ENCODE measurements at places on chromosomes 2 and 18.

- no peak for DNase-seq
These were observed 28.4 kb downstream of the ACTR2 start for GRCh38 chr2:65256054-65256453.

- DNase-seq, result no peak
These were observed 44.4 kb downstream of the LCT start for GRCh38 chr2:135792401-135793150.

DNA sequence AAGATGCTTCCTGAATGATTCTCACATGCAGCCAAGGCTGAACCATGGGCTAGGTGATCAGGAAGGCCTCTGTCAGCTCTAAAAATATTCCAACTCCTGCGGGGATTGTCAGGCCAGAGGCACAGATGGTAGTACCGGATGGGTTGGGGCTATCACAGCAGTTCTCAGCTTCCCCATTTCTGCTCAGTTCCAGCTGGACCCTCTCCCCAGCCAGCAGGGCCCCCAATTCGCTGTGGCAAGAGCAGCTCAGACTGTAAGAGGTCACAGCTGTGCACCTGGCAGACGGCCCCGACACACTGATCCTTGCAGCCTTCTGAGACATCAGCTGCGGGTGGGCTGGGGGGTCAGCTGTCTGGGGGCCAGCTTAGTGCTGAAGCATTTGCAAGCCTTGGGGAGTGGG, 43.6 kb upstream of the TCF7L1 start:
- no peak for DNase-seq

DNA sequence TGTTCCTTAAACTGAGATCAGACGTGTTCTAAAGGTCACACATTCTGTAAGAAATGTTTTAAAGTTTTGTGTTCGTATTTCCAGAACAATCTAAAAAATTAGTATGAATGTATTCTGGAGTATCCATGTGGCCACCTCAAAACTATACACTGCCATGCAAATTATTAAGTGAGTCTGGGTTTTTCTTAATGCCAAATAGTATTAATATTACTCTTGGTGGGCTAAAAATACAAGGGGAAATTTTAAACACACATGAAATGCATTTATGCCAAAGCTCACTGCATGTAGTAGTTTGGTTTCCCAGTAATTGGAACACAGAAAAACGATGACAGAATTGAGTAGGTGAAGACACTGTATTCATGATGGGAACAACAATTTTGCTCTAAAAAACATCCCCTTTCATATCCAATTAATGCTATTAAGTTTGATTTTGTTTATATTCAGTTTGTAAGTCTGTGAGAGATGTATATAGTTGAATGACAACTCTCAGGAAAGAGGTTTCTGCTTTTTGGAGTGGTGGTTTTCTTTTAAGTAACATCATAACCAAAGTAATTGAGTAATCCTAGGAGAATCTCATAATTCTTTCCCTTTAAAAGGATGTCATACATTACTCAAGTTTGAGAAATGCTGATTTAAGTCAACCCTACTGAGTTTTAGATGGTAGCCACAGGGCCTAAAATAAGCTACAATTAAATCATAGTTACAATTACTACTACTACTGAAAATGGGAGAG, 75.7 kb upstream of the CDCA7 start:
- no peak for DNase-seq

- DNase-seq, result no peak
These were observed 4.0 kb downstream of the REV1 start for GRCh38 chr2:99485824-99486223.

DNA sequence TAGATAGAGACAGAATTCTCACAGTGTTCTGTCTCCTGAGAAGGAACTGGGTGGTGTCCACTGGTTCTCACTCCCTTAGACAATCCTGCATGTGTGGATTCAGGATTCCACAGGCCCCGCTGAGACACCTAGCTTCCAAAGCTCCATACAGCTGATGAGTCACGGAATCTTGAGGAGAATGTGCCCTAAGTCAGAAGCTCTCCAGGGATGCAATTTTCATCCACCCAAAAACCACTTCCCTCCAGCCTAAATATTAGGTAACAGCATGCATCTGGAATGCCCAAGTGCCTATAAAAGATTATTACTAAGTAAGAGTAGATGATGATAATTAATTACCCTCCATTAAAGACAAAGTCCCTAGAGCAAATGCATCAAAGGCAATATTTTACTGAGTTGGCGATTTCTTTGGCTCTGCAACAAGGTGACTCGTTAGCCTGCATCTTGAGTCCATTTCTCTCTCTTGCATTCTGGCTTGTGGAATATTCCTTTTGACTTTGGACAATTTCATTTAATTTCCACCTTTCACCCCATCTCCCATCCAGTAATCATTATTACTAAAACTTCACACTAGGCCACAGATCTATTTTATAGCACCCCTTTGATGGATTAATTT, 475.1 kb downstream of the TNS1 start:
- no peak for DNase-seq

GRCh38 chr2:105324732-105325131, 4.8 kb downstream of the TGFBRAP1 start:
- DNase-seq, result no peak

DNA sequence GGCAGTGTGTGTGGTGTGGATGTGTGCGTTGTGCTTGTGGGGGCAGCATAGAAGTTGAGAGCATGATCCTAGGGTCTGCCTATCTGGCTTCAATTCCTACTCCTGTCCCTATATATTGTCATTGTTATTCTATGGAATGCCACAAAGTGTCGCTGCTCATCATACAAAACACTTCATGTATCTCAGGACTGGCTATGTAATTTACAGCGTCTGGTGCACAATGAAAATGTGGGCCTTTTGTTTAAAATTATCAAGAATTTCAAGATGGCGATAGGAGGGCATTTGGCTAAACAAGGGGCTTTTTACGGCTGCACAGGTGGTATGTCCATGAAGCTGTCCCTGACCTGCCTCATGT, 3.4 kb downstream of the SERPINB2 start:
- no peak for DNase-seq

DNA sequence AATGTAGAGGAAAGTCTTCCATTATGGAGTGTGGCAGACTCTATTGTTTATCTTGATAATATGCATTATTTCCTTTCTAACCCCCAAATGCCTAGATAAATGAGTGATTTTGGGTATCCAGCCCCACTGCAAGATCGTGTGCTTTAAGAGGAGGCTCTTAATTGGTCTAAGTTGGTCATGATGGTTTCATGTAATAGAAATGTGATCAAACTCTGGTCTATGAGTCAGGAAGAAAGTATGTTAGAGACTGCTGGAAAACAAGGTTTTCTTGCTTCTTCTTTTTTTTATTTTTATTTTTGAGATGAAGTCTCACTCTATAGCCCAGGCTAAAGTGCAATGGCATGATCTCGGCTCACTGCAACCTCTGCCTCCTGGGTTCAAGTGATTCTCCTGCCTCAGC, 344.5 kb upstream of the TNP1 start:
- DNase-seq, result no peak

- DNase-seq, result no peak
These were observed 5.8 kb upstream of the PMAIP1 start for GRCh38 chr18:59893971-59894370.

DNA sequence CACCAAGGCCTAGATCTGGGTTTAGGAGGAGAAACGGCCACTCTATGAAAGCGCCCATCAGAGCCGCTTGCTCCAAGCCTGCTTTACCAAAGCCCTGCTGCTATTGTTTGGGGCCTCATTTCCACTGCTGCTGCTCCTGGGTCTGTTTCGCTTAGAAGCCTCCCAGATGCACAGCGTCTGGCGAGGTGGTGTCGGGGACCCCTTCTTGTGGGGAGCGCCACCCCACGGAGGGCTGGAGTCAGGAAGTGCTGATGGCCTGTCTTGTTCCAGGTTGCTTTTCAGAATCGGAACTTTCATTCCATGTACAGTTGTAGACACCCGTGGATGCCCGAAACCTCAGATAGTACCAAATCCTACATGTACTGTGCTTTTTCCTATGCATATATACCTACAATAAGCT, 204.9 kb upstream of the TWIST2 start:
- DNase-seq, result no peak

GRCh38 chr18:3520230-3521085, 70.5 kb downstream of the TGIF1 start:
- no peak for DNase-seq

GRCh38 chr2:14306268-14306861, 326.2 kb upstream of the LRATD1 start:
- no peak for DNase-seq

- no peak for DNase-seq
These were observed 24.6 kb upstream of the DAW1 start for GRCh38 chr2:227846831-227847230.

- DNase-seq, result no peak
These were observed 13.3 kb downstream of the EIF2AK3 start for GRCh38 chr2:88613921-88614320.

- DNase-seq, result no peak
These were observed 22.0 kb upstream of the POLR1B start for GRCh38 chr2:112520234-112520783.

- DNase-seq, result no peak
These were observed 13.9 kb upstream of the UGP2 start for GRCh38 chr2:63827749-63828148.

All from stimulated activated CD8-positive, alpha-beta memory T cell treated with anti-CD3 and anti-CD28 coated beads, Interleukin-15, amount 100 ng/mL, for 24 hours (primary cell).